ENCODE measurements at places on chromosomes 11 and 22. TPM values are rescaled to one million over a fixed set of nuclear protein-coding genes. Genes with fewer than 3 reads are reported as not detected.

DNA sequence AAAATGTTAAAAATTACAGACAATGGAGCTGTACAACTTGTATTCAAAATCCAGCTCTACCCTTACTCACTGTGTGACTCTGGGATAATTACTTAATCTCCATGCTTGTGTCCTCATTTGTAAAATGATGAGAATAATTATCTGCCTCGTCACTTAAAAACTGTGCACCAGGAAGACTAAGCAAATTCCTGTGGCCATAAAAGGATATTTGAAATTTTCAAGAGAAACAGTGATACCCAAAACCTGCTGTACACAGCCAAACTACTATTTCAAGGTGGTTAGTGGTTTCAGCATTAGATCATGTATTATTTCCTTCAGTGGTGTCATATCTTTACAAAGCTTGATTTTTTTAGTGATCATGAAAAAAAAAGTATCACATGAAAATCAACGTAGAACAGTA, 136.9 kb downstream of the METTL15 start:
- no peak for DNase-seq

- DNase-seq = no peak
Measured at GRCh38 chr22:29838599-29838956, 504 bp upstream of the ASCC2 start.

DNA sequence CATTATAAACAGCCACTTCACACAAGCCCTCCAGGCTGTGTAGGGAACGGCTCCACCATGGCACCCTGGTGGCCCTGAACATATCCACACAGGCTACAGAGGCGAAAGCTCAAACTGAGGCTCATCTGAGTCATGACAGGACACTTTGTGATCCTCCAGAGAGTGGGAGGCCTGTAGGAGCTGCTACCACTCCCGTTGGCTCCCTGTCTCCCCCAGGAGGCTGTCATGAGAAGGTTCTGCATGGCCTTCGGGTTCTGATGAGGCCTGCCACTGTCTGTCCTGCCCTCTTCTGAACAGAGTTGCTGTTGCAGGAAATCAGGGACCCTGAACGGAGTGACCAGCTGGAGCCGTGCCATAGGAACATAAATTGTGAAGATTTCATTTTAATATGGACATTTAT, 23.8 kb upstream of the ALDH3B2 start:
- no peak for DNase-seq

The POLR2L gene
- total RNA-seq = 81.5 TPM

DNA sequence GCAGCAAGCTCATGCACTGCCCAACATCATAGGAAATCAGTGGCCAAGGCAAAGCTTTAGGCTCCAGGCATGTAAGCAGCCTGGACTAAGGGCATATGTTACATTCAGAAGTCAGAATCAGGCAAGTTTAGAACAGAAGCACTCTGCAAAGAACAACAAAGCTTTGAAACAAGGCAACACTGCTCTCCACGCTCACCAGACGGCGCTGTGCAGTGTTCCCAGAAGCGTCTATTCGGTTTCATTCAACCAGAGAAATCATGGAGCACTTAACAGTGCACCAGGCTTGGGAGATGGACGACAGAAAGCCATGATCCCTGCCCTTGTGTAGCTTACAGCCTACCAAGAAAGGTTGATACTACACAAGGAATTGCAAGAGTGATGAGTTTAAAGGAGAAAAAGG, 555.8 kb downstream of the BUD13 start:
- DNase-seq = peak; percentile 55

The CHST1 gene
- 2.3 TPM for total RNA-seq

- no peak for DNase-seq
Measured at GRCh38 chr22:22358152-22358551, 113.6 kb downstream of the VPREB1 start.

DNA sequence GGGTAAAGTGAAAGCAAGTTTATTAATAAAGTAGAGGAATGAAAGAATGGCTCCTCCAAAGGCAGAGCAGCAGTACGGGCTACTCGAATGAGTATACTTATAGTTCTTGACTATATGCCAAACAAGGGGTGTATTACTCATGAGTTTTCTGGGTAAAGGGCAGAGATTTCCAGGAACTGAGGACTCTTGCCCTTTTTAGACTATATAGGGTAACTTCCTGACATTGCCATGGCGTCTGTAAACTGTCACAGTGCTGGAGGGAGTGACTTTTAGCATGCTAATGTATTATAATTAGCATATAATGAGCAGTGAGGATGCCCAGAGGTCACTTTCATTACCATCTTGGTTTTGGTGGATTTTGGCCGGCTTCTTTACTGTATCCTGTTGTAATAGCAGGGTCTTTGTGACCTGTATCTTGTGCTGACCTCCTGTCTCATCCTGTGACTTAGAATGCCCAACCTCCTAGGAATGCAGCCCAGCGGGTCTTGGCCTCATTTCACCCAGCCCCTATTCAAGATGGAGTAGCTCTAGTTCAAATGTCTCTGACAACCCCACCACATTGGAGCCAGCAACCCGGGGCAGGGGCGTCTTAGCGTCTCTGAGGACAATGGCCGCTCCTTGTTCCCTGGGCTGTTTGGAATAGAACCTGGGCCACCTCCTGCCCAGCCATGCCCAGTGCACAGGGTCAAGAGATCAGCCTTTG, 34.9 kb upstream of the CD82 start:
- DNase-seq = no peak

The CBX7 gene
- 15.7 TPM for total RNA-seq

- no peak for DNase-seq
Measured at GRCh38 chr11:109512680-109513079, 90.7 kb downstream of the C11orf87 start.
